ENCODE measurements at places on chromosomes 12 and 14. TPM values are rescaled to one million over a fixed set of nuclear protein-coding genes. Genes with fewer than 3 reads are reported as not detected.

IL22 gene
- total RNA-seq, result not detected

PIWIL1 gene
- not detected for total RNA-seq

DNA sequence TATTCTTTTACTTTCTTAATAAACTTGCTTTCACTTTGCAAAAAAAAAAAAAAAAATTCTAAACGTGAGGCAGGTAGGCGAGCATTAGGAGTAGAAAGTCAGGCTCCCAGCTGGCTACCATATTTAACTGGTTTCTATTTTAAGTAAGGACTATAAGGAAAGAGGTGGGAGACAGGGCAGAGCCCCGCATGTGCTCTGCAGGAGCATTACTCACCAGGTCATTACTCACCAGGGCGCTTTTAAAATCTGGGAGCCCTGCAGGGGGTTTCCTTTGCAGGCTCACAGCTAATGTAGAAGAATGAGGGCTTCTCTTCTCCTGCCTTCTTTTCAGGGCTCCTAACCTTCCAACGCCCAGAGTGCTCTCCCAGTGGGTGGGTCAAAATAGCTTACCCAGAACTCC lies 14.0 kb upstream of the DPF3 start:
- DNase-seq, result no peak

- DNase-seq, result no peak
These were observed 20.4 kb upstream of the TTC7B start for GRCh38 chr14:90836692-90837063.

DNA sequence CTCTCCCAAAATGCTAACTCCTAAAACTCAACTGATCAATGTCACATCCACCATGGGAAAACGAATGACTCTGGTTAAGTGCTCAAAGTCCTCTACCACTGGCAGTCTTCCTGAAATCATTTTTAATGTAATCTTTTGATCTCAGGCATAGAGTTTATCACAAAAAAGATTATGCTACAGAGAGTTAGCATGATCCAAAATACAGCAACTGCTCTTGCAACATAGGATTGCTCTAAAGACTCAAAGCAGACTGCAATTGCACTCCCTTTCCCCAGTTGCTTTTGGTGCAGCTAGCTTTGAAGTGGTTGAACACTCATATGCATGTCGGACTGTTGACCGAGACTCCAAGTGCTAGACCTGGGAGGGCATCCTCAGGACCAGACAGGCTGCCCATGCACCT lies 109.3 kb downstream of the C12orf42 start:
- no peak for DNase-seq

GRCh38 chr14:62053188-62053587 lies 291.0 kb downstream of the SNAPC1 start:
- DNase-seq, result no peak

All from HCT116 (cell line).